ENCODE measurements at places on chromosomes 1 and 21. TPM values are rescaled to one million over a fixed set of nuclear protein-coding genes. Genes with fewer than 3 reads are reported as not detected.

GRCh38 chr1:82387012-82387366 lies 586.3 kb downstream of the ADGRL2 start:
- DNase-seq = no peak

GRCh38 chr1:193438771-193439170 lies 252.4 kb upstream of the B3GALT2 start:
- DNase-seq = no peak

DNA sequence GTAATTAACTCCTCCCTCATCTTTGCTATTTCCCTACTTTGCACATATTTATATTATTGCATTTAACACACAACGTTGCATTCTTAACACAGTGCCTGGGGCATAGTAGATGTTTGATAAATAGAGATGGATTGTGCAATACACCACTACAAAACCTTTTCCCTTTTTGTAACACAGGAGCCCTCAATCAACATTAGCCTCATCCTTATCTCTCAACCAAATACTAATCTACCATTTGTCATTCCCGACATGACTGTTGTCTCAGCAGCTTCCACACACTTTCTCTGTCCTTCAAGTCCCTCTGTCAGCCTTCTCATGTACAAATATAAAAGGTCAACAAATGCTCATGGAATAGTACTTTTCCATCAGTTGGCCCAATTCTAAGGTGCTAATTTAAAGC lies 78.9 kb upstream of the KCNK2 start:
- DNase-seq = no peak

DNA sequence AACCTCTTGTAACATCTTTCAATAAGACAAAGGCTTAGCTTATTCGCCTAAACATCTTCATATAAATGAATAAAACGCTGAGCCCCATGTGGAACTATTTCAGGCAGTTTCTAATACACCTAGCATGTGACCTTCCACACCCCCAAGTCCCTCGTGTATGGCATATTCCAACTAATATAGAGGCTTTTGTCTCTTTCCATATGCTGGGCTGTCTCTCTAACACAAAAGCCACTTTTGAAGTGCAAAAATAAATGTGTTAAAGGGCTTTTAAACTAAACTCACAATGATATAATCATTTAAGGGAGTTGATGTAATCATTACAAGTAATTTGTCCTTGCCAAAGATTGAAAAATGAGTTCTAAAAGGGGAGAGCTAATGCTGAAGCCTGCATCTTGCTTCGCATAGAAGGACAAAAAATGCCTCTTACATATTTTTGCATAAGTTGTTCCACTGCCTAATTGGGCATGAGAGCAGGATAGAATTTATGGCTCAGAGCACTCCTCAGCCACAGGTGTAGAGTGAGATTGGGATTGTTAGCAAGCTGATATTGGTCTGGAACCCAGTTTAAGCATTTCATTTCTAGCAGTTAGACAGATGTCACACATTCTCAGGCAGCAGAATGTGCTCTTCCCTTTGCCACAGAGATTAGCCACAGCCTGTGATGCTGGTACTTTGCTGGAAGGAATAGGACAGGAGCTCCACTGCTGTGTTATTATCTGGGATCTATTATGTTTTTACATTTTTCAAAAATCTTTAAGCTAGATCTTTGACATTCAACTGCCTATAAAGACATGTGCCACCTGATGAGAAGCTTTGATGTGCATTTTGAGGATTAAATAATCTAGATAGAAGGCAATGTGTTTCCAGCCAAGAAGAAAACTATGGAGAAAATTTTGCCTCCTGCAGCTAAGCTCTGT lies 1044.4 kb downstream of the ADGRL2 start:
- no peak for DNase-seq

GRCh38 chr1:46102769-46103476 lies 29.5 kb downstream of the PIK3R3 start:
- no peak for DNase-seq

- no peak for DNase-seq
Measured at GRCh38 chr1:33902486-33903209, 38.8 kb downstream of the HMGB4 start.

DNA sequence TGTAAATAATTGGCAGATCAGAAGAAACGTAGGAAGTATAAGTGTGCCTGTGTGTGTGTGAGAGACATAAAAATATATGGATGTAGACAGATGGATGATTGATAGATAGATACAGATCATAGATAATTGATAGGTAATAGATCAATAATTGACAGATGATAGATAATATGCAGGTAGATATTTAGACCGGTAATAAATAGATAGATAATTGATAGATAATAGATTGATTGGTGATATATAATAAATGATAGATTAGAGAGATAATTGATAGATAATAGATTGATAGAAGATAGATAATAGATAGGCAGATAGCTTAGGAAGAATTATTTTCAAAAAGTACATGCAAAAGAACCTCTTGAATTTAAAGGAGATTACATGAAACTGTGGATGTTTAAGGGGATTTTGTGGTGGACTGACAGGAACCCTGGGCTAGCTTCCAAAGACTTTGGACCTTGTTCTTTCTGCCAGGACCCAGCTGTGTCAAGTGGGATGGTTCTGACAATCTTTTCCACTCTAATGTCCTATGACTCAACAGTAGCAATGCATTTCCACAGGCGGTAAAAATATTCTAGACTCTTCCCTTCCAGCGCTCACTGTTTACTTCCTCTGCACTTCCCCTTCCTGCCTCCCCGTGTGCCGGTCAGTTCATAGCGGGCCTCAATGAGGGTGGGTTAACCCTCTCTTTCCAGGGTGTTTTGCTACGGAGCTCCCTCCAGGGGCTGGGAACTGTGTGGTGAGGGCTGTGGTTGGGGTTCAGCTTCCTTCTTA lies 39.4 kb downstream of the KCNJ15 start:
- no peak for DNase-seq

DNA sequence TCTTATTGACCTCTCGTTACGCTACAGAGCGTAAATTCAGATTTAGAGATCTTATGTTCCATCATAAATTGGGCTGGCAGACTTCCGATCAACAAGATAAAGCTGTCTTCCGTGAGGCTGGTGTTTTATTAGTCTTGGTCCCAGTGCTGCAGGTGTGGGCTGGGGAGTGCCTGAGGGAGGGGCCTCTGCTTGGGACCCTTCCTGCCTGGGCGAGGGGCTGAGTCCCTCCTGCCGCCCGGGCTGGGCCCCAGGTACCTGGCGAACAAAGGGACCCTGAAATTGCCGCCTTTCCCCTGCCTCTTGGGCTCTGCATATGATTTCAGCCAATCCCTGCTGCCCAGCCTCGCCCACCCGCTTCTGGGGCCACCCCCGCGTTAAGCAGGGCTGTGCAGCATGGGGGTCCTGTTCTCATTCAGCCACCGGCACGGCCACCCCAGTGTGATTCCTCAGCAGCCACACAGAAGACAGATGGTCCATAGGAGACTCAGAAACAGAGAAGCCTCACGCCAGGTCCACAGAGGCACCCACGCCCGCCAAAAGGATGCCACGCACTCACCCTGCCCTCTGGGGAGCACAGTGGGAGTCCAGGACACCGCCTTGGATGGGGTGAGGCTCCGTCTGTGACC lies 6.1 kb upstream of the SAMD11 start:
- no peak for DNase-seq

- DNase-seq = no peak
Measured at GRCh38 chr1:12480041-12480440, 138.0 kb downstream of the DHRS3 start.

DNA sequence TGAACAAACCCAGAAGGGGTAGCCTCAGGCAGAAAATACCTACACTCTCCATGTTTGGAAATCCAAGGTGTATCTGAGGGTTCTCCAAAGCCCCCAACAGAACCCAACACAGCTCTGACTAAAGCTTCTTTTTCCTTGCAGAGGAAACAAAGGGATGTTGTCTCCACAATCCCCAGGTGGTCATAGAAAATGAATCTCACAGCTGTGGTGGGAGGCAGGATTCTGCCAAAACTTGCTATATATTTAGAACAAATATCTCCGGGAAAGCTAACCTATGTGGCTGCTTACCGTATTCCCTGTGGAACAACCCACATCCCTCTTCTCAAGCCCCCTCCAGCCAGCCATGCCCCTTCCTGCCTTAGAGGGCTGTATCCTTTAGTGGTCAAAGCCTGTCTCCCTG lies 406.1 kb downstream of the PRDM2 start:
- peak; percentile 50 for DNase-seq

GRCh38 chr1:8509579-8509978 lies 191.7 kb downstream of the SLC45A1 start:
- DNase-seq = no peak

- no peak for DNase-seq
Measured at GRCh38 chr1:36855699-36856494, 178.4 kb downstream of the GRIK3 start.

DNA sequence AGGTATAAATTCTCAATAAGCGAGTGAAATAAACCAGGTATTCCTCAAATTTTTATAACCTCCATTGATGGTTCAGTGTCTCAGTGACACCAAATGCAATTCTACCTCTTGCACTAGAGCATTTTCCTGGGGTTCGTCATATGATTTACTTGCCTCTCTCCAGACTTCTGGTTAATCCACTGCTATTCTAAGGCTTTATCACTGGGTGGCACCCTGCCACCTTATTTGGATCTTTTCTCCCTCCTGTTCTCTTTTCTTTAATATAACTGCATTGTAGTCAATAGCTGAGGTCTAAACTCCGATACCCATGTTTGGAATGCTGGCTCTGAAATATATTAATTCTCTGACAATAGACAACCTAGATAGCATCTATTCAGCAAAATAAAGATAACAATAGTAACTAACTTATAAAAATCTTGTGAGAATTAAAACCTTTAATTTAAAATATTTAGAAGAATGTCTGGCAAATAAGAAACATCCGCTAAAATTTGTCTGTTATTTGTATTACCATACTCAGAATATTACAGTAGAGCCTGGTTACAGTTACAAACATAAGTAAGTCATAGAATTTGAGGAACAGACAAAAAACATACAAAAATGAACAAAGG lies 436.4 kb downstream of the PLA2G4A start:
- DNase-seq = no peak

GRCh38 chr1:51690285-51690961 lies 73.5 kb downstream of the OSBPL9 start:
- DNase-seq = no peak

DNA sequence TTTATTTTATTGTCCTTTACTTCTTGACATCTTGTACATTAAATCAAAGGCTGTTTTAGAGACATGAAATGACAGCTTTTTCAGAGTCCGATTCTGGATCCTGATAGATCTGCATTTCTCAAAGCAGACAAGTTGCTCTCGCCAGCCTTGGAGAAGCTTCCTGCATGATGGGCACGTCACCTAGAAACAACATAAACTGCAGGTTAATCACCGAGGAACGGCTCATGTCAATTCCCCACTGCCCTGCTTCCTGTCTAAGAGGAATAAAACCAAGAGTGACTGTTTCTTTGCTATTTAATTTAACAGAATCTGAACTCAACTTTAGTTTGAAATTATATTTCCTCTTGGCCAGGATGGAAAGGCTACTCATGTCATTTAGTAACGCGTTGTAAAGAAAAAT lies 77.0 kb downstream of the RWDD3 start:
- no peak for DNase-seq

- DNase-seq = no peak
Measured at GRCh38 chr1:92924501-92924900, 36.8 kb downstream of the DIPK1A start.

- no peak for DNase-seq
Measured at GRCh38 chr21:15442743-15443469, 286.9 kb upstream of the USP25 start.

GRCh38 chr1:205353612-205354011 lies 3.1 kb downstream of the KLHDC8A start:
- no peak for DNase-seq

DNA sequence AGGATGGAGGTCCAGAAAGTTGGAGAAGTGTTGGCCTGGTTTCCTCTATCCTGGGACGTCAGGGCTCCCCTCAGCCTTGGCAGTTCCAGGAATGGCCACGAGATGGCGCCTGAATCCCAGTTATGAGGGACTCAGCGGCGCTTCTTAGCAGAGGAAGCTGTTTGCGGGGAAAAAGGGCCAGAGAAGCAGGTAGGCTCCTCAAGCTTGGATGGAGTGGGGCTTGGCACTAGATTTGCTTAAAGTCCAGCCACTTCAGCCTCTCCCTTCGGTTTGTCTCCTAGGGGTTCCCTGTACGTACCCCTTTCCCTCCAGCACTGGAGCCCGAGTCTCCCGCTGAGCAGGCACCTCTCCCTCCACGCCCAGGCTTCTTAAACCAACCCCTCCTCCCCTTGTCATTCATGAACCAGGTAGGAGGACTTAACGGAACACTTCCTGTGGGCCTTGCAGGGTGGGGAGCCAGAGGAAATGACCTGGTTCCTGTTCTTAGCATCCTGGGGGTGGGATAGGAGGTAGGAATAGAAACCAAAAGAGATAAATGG lies 32.0 kb upstream of the TENT5B start:
- peak; percentile 96 for DNase-seq

- no peak for DNase-seq
Measured at GRCh38 chr21:26007951-26008498, 162.5 kb downstream of the APP start.

GRCh38 chr21:42151148-42151947 lies 67.6 kb upstream of the ABCG1 start:
- no peak for DNase-seq

GRCh38 chr1:163085904-163086268 lies 16.7 kb downstream of the RGS4 start:
- no peak for DNase-seq

DNA sequence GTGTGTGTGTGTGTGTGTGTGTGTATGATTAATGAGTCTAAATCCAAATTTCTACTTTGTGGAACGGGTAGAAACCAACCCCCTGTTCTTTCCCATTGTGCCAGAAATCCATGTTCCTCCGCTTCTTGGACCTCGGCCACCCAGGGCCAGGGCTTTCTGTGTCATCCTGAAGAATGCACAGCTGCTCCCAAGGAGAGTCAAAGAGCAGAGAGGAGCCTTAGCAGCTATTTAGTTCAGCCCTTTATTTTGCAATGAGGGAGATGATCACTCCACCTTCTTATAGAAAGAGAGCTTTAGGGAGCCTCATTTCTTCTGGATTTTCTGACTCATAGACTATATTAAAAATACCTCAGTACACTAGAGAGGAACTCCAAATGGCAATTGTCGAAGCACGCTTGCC lies 489.3 kb upstream of the VAMP3 start:
- peak; percentile 34 for DNase-seq

- no peak for DNase-seq
Measured at GRCh38 chr1:223401873-223402789, 8.9 kb downstream of the CCDC185 start.

The GPR161 gene
- total RNA-seq = 23.5 TPM

The POU3F1 gene
- 0.33 TPM for total RNA-seq

The CD5L gene
- total RNA-seq = 1.2 TPM

The KCNE1 gene
- 1.5 TPM for total RNA-seq

The XKR8 gene
- 12.2 TPM for total RNA-seq

The VPS45 gene
- total RNA-seq = 56.5 TPM

The CELA3B gene
- total RNA-seq = not detected

The MROH9 gene
- not detected for total RNA-seq

The OR2T33 gene
- total RNA-seq = not detected

The RPS6KC1 gene
- 21.0 TPM for total RNA-seq

The DMRTA2 gene
- total RNA-seq = not detected

The SEC16B gene
- total RNA-seq = 1.6 TPM

The IQCC gene
- 1.1 TPM for total RNA-seq

The CHODL gene
- 4.8 TPM for total RNA-seq

The OR2L5 gene
- not detected for total RNA-seq

The C8A gene
- not detected for total RNA-seq

The FAM131C gene
- total RNA-seq = 0.33 TPM

The SPATA1 gene
- 0.19 TPM for total RNA-seq
